ENCODE measurements at places on chromosomes 6 and 20.
A peak's percentile ranks its signal among the peaks of the same experiment; 100 is the strongest.

GRCh38 chr6:110520209-110520965, 44.0 kb upstream of the SLC22A16 start:
- no peak for DNase-seq

DNA sequence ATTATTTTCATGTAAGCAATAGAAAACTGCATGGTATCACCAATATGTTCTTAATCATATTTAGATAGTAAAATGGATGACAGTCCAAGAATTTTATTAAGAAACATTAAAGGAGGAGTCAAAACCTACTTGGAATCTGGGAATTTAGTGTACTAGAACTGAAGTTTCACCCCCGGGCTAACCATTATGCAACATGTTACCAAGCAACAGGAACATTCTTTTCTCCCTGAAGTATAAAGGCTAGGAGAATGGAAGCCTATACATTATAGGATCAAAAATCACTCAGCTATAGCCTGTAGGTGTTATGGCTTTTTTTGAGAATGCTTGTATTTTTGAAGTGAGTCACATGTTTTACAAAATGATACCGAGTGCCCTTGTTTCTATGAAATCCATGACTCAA, 538.3 kb downstream of the GRIK2 start:
- no peak for DNase-seq

GRCh38 chr6:161261816-161262215, 12.0 kb downstream of the AGPAT4 start:
- DNase-seq: no peak

DNA sequence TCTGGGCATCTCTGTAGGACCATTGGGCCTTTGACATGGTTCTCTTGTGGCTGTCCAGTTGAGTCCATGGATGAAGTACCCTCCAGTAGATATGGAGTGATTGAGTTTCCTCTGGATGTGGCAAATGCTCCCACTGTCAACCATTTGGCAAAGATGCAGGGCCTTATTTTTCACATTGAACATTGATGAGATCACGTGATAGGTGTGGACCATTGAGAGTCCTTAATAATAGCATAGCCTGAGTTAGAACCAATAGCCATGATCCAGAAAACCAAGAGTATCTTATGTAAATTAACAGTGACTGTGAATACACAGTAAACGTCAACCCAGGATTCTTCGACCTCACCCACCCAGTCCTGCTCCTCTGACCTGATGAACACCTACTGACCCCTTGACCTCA, 3.0 kb upstream of the PERP start:
- no peak for DNase-seq

DNA sequence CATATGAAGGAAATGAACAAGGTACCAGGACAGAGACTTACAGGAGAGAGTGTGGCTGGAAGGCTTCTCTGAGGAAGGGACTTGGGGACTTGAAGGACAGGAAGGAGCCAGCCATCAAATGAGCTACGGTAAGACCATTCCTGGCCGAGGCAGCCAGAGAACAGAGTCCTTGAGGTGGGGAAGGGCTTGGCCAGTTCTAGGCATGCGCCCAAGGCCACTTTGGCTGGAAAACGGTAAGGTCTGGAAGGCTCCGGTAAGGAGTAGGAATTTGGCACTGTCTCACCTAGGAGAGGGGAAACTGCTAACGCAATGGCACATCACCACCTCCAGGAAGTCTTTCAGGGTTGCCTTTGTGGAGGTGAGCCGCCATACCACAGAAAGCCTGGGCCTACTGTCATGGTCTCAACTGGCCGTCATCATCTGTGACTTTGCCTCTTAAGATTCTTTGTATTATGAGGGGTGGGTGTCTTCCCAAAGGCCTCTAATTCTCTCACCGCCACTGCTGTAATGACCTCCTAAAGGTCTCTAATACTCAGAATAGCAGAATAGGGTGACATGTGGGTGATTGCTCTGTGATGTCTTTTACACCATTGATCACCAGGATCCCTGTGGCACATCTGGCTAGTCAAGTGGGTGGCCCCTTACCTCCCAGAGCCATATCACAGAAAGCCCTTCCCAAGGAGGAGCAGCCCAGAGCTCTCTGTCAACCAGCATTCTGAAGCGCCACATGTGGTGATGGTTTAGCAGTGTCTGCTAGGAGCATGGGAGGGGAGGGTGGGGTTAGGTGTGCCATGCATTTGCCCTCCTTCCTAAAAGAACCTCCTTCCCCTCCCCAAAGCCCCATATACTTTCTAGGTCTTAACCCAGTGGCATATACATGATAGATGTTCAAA, 17.7 kb upstream of the STX16 start:
- DNase-seq: no peak

GRCh38 chr6:160249671-160250070, 8.9 kb downstream of the SLC22A2 start:
- DNase-seq: no peak

DNA sequence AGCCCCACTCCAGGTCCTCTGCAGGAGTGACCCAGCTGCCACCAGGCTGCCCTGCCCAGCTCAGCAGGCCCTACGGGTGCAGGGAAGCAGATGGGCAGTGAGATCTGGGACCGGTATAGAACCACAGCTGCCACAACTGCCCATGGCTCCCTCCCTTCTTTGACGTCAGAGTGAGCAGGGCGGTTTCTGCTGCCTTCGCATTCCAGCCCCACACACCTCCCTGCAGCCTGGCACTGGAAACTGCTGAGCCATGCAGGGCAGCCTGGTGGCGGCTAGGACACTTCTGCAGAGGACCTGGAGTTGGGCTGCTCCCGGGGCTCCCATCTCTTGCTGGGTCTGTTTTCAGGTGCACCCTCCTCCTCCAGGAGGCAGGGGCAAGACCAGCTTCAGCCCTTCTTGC, 101.6 kb upstream of the CD93 start:
- no peak for DNase-seq

DNA sequence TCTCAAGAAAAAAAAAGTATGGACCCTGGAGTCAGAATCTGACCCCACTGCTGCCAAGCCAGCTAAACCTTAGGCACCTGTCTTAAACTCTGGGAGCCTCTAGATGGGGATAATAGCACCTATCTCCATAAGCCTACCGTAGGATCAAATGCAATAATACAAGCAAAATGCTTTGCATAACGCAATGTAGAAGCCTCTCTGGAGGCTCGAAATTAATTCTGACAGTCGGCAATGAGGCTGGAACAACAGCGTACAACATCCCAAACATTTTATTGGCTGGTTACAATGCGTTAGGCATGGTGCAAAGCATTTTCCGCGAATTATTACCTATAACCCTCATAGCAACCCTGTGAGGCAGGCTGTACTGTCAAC, 521 bp downstream of the CDK5RAP1 start:
- DNase-seq: peak; percentile 10

DNA sequence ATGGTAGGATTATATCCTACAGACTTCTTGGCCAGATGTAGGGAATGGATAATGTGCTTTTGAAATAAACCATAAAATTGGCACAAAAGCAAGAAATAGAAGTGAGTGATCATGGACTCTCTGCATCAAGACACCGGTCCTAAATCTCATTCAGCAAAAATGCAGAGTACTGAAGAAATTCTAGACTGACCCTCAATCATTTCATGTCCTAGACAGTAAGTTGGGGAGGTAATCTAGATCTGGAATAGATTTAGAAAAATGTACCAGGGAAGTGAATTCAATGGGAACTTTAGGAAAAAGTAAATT, 69.7 kb upstream of the ADTRP start:
- DNase-seq: no peak

GRCh38 chr6:2970753-2971419, 481 bp downstream of the SERPINB6 start:
- DNase-seq: no peak

- no peak for DNase-seq
Observed at GRCh38 chr6:146560607-146561006, 17.0 kb downstream of the RAB32 start.

DNA sequence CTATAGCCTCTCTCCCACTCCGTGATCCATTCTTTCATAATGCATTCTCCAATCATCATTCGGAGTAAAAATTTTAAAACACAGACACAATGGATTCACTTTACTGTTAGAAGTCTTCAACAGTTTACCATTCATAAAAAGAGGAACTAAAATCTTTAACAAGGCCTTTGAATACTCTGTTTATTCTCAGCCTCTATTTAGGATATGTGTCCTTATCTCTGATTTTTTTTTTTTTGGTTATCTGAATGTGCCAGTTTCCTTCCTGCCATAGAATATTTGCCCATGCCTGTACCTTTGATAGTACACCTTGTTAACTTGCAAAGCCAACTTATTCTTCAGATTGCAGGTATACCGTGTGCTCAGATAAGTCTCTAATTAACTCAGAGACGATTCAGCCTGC, 11.1 kb downstream of the CRISP1 start:
- no peak for DNase-seq

DNA sequence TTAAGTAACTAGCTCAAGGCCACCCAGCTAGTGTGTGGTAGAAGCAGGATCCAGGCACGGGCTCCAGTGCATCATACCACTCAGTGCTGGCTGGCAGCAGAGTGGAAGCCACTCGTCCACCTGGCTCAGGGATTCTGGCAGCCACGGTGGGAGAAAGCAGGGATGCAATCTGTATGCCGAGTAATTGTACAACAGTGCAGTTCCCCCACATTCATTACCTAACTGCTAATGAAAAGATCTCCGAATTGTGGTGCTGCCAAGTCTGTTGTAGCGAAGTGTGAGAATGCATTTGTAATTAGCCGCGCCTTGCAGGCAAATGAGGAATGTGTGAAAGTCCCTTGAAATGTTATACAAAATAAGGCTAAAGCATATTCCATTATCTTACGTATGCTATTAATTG, 29.0 kb downstream of the KCNG1 start:
- DNase-seq: no peak

- DNase-seq: no peak
Observed at GRCh38 chr6:144140867-144141266, 9.4 kb upstream of the STX11 start.
